ENCODE measurements at places on chromosomes 3 and 15.

GRCh38 chr3:53161450-53161819 lies 426 bp downstream of the PRKCD start:
- DNase-seq: no peak

DNA sequence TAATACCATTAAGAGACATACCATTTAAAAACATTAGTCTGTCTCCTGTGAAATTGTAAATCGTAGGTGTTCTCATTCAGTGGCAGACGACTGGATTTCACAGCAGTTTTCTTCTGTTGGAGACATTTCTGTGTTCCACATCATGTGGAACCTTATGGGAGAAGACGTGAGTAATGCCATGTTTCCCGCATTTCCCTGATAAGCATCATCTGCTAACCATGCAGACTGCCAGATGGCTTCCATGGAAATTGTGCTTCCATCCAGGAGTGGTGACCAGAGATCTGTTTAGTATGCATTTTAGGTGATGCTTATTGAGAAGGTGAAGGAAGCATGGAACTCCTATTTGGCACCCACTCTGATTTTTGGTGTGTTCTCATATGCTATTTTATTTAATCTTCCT lies 28.4 kb upstream of the ST3GAL6 start:
- no peak for DNase-seq

- DNase-seq: no peak
Observed at GRCh38 chr3:154119951-154120350, 1.2 kb upstream of the ARHGEF26 start.

DNA sequence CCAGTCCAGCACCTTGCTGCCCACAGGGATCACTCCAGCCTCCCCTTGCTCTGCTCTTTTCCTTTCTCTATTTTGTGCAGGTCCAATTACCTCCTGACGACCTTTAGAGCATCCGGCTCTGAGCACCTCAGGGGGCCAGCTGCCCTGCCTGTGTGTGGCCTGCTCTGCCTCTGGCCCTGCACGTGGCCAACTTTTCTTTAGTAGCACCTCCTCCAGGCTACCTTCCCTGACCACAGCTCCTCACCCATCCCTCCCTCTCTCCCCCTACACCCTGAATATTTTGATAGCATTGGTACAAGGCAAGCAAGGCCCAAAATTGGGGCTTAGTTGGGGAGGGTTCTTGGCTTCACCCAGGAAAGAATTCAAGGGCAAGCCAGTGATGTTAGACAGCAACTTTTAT lies 66.9 kb upstream of the PRR20G start:
- DNase-seq: no peak

GRCh38 chr3:64195789-64196188 lies 29.5 kb downstream of the PRICKLE2 start:
- no peak for DNase-seq

DNA sequence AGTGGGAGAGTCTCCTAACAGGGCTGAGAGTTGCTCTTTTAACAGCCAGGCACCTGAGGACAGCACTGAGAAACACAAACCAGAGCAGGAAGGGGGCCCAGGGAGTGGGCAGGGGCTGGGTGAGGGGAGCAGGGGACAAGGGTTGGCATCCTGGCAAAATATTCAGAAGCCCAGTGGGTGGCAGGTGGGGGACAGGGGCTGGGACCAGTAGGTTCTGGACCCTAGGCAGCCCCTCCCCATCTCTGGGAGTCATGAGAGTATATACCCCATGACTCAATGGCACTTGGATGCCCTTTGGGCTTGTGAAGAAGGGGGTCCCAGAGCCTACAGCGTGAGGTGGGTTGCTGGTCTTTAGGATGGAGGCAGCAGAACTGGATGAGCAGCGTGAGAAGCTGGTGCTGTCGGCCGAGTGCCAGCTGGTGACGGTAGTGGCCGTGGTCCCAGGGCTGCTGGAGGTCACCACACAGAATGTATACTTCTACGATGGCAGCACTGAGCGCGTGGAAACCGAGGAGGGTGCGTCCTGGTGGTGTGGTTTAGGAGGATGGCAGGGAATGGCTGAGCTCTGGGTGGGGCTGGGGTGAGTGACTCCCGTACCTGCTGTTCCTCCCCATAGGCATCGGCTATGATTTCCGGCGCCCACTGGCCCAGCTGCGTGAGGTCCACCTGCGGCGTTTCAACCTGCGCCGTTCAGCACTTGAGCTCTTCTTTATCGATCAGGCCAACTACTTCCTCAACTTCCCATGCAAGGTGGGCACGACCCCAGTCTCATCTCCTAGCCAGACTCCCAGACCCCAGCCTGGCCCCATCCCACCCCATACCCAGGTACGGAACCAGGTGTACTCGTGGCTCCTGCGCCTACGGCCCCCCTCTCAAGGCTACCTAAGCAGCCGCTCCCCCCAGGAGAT lies 24.2 kb downstream of the NBEAL2 start:
- no peak for DNase-seq

Data from NCI-H187 treated with DMSO at 0.1 percent for 48 hours (cell line).